ENCODE measurements at places on chromosomes 16 and 17.

GRCh38 chr16:3655030-3655395 is 522 bp downstream of the DNASE1 start:
- no peak for DNase-seq

GRCh38 chr16:7313170-7313569 is 19.5 kb upstream of the RBFOX1 start:
- DNase-seq: no peak

GRCh38 chr16:79912592-79913310 is 312.2 kb upstream of the MAF start:
- no peak for DNase-seq

DNA sequence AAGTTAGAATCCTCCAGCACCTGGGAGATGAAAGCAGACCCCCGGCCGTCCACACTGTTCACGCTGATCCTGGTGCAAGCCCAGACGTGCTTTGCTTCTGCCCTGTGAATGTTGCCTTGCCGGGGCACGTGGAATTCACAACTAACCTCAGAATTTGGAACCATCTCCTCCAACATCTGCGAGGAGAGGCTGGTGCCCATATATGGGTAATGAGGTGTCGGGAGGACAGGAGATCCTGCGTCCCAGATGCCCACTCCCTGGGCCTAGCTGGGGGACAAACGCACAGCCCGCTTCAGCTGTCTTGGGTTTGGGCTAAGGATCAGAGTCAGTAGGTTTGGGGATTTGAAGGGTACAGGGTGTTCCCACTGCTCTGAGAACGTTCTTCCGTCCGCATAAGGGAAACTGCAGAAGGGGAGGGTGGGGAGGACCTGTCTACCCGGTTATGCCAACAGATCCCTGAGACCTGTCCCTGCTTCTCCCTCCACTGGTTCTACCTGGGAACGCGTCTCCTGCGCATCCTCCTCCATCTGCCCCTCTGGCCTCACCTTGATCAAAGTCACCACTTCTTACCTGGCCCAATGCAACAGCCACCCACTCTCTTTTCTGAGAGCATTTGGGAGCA is 14.1 kb downstream of the PPL start:
- DNase-seq: no peak

- DNase-seq: no peak
Measured at GRCh38 chr17:8843344-8843743, 24.1 kb downstream of the PIK3R6 start.

DNA sequence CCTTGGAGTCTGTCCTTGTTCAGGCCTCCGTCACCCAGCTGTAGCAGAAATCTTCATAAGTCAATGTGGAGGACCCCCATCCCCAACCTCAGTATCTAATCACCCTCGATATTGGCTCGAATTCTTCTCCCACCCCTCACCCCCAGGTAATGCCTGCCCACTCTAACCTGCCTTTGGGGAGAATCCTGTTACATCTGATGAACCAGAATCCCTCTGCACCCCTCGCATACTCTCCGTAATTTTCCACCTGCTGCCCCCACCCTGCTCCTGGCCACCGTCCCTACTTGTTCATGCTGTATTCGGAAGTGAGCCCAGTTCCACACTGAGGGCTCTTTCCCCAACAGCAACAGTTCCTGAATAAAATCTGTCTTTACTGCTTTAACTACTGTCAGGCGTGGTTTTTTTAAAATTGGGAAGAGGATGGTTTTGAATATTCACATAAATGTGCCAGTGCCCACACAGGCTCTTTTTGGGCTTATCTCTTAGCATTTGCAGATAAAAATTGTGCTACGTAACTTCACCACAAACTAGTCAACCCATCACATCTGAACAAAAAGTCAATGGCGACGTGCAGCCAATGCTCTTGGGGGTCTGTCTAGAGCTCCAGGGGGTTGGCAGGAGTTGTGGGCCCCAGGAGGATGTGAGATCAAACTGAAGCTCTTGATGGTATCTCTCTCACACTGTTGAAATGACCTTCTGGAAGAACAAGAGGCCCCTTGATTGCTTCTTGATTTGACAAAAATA is 73.7 kb downstream of the NETO2 start:
- DNase-seq: no peak

GRCh38 chr17:44555099-44555498 is 2.2 kb upstream of the FZD2 start:
- no peak for DNase-seq

GRCh38 chr17:42704837-42705494 is 22.6 kb downstream of the CNTNAP1 start:
- no peak for DNase-seq

DNA sequence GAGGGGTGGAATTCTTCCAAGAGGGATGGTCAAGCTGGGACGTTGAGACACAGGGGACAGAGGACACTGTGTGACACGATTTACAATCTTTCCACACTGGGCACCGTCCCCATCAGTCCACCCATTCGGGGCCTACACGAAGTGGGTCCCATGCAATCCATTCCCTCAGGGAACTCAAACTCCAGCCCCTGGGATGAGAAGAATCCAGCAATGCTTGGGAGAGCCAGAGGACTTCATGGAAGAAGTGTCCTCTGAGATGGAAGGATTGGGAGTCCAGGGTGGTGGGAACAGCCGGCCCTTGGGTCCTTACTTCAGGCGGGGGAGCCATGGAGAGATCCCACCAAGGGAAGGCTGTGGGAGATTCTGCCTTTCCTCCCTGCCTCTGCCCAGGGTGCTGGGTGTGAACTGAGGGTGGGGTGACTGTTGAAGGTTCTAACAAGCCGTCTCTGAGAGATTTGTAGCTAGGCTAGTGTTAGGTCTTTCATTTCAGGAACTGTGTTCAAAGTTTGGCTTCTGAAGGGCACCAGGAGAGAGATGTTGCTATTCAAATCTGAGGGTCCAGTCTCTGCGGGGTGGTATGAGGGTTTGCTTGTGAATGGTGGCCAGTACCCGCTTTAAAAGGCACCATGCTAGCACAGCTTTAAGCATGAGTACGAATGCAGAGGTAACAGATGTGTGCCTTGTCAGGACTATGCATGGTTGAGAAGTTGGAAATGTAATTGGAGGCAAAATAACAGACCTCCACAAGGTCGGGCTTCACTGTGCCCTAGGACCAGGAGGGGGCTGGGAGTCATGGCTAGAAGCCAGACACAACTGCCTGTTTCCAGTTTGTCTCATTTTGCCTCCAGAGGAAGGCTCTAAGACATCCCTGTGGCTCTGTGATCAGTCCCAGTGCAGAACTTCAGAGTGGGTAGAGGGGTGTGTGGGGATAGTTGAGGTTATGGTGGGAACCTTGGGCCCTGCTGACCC is 1.9 kb downstream of the ATP1B2 start:
- no peak for DNase-seq

- no peak for DNase-seq
Measured at GRCh38 chr17:1933875-1934715, 91.0 kb downstream of the RTN4RL1 start.

DNA sequence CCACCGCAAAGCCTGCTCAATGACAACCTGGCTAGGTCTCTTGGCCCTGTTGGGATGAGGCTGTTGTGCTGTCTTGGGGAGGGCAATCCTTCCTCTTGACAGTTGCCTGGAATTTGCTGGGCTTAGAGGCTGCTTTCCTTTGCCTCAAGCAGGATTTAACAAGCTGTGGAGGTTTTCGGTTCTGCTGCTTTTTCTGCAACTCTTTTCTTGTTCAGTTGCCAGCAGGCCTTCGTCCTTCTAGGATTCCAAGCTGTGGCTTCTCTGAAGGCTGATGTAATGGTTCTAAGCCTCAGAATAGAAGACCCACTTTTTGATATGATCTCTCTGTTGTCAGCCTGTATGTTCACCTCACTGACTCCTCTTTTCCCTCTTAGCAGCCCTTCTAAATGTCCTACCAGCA is 149.5 kb upstream of the HS3ST4 start:
- DNase-seq: no peak

- no peak for DNase-seq
Measured at GRCh38 chr17:32266051-32266388, 388 bp downstream of the RHBDL3 start.

DNA sequence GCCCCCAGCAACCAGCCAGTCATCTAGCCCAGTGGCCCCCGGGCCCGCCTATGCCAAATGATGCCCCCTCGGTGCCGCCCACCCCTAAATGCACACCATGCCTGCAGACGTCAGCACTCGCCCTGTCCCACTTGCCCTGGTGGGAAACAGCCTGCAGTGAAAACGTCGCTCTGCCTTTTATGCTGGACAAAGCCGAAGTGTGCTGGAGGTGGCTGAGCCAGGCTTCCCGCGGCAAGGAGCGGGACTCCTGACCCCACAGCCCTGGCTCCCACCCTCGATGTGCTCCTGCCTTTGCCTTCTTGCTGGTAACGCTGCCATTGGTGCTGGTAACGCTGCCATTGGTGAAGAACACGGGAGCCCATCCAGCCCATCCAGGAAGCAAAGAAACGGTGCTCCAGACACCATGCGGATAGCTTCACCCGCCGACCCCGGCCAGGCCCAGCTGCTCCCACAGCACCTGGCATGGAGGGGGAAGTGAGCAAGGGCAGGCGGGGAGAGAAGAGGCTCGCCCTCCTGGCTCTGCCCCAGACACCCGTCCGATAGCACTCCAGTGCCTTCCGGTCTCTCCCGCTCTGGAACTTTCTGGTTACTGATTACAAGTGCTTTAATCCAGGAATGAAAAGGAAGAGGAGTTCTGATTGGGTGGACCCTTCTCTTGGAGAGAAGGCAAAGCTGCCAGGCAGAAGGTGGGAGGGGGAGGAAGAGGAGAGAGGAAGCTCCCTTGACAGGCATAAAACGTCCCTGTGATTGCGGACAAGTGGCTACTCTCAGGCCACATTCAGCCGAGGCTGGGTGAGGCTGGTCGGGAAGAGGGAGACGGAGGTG is 4.0 kb upstream of the BAIAP2 start:
- DNase-seq: no peak

DNA sequence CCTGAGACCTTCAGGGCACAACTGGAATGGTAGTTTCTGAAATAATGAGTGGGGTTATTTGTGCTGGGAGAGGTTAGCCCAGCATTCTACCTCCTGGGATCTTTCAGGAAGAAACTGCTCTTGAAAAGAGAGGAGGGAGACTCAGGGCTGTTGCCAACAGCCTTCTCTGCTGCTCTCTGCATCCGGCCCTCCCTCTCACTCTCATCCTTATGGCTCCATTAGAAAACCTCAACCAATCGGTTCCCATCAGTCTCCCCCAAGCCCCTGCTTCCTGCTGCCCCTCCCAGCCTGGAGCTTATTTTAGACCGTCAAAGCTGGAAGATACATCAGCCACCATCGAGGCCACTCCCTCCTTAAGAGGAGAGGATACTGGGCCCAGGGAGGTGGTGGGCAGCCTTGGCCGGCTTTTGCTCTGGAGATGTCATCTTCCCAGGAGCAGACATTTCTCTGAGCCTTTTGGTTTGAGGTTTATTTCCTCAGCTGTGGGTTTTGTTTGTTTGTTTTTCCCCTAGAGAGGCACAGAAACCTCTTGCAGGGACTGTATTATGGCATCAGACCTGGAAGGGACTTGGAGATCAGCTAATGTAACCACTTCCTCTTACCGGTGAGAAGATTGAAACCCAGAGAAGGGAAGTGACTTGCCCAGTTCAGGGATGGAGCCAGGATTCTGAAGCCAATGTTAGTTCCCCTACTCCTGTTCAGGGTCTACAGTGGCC is 2.7 kb downstream of the MPRIP start:
- DNase-seq: peak; percentile 32

- peak; percentile 42 for DNase-seq
Measured at GRCh38 chr16:21626659-21627277, 25.6 kb downstream of the IGSF6 start.

DNA sequence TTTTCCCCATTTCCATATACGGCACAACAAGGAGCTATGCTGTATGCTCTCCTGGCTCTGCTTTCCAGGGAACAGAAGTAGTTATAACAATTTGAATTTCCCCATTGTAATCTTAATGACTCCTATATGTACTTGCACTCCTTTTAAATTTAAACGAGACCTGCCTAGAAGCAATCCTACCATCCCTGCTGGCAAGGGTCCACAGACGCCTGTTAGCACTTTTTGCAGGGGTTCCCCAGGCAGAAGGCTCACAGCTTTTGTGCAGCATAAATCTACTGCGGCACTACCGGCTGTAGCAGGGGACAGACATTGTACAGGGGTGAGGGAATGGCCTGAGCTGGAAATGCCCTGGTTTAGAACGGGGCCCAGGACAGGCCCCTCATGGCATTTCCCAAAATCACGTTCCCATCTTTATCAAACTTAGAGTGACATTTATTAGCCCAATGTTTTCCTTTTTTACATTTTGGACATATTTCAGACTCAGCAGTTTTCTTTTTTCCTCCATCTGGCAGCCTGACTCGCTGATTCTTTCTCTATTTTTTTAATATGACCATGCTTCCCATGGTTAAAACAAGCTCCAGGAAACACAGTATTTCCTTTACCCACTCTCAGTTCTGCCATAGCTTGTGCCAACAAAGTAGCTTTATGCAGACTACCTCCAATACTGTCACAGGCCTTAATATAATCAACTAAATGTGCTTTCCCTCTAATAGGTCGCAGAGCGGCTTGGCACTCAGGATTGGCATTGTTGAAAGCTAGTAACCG is 35.4 kb upstream of the USP22 start:
- DNase-seq: no peak

GRCh38 chr17:75516619-75517296 is 430 bp downstream of the TSEN54 start:
- peak; percentile 61 for DNase-seq

GRCh38 chr16:55251151-55251550 is 72.9 kb upstream of the IRX6 start:
- DNase-seq: no peak

GRCh38 chr17:55726440-55726839 is 3.8 kb upstream of the TMEM100 start:
- DNase-seq: no peak

DNA sequence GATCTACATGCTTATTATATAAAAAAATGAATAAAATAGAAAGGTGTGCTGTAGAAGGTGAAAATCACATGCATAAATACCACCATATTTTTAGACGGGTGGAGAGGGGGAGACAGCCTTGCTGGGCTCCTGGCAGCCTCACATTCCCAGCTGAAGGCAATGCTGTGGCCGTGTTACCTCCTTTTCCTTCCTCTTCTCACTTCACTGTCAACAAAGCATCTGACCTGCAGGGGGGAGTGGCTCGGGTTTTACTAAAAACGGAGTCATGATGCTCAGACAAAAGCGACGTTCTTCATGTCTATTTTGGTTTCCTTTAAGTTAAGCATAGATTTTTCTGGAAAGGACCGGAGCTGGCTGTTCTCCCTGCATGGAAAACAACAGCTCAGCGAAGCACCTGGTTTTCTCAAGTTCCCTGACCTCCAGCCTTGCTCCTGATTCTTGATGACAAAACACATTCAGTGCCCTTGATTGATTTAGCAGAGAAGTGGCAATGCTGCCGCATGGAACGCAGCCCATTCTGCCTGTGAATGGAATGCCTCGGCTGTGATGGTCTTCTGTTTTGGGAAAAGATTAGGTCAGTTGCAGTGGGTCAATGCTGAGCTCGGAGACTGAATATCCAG is 5.5 kb upstream of the RPTOR start:
- DNase-seq: peak; percentile 42
